Osteoblast (primary cell): ENCODE measurements at places on chromosomes 16 and 17. TPM values are rescaled to one million over a fixed set of nuclear protein-coding genes. Genes with fewer than 3 reads are reported as not detected.

DNA sequence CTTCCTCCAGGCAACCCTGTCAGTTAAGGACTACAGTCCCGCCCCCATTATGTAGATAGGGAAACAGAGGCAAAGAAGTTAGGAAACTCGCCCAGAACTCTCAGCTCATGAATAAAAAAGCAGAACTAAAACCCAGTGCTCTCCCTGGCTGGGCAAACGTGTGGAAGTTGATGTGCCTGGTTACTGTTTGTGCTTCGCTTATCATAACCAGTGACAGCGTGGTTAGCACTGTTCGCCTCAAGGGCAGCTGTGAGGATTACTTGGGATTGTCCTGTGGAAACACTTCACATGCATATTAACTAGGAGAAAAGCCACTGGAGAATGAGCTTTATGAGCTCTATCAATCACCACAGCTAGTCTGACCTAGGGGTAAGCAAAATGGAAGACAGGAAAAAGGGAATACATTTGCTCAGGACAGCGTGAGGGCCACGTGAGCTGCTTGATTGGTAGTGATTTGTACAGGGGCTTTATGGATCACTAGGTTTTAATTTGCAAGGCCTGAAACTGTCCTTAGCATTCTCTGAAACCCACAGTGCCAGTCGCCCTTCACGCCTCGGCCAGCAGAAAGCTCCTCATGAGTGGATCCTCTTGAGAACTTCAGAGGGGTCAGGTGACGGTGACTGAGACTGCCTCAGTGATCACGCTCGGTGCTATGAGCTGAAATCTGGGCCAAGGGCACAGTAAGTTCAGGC, 19.9 kb downstream of the CYB5D2 start:
- peak; percentile 58 for DNase-seq

- no peak for DNase-seq
These were observed 30.1 kb downstream of the HOXB1 start for GRCh38 chr17:48500435-48501426.

DNA sequence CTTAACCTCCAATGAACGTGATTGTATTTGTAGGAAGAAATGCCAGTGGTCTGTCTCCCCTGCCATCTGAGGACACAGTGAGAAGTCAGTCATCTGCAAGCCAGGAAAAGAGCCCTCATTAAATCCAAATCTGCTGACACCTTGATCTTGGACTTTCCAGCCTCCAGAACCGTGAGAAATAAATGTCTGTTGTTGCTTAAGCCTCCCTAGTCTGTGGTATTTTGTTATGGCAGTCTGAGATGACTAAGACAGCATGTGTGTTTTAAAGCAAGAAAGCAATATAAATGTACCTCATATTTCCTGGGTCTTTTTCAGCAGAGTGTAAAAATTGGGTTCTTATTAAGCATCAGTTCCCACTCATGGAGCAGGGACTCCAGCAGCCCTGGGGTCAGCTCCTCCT, 177.9 kb upstream of the NLRP1 start:
- DNase-seq: no peak

DNA sequence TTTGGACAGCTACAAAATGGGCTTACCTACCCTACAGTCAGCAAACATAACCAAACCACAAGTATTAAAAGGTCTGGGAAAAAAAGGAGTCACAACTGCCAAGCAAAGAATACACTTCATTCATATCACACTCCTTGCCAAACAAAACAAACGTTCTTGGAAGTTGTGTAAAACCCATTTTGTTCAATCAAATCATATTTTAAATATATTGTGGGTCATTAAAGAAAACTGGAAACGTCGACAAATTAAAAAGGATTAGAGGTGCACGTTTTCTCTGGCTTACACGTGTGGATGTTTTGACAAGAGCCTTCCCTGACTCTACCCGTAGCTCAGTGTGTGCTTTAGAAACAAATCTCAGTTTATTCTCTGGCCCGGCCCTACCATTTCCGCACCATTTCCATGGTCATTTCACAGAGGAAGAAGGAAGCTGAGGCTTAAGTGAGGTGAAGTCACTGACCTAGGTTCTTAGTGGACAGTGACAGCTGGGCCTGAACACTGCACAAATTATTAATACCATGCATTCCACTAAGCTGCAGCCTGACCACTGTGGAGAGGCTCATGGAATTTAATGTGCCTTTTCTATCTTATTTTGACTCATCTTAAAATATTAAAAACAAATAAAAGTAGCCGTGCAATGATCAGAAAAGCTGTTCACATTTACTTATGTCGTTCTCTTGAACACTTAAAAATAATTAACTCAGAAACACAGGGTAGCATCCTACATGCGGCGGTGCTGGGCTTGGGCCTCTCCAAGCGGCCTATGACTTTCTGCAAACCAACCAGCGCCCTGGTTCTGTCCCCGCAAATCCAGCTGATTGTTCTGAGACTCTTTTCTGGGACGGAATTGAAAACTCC, 968 bp downstream of the CEP112 start:
- peak; percentile 88 for DNase-seq

The KRT20 gene
- not detected in 2 replicates for total RNA-seq

The FAM171A2 gene
- 3.5 and 4.3 TPM in 2 replicates for total RNA-seq
